ENCODE measurements at places on chromosomes 1 and 21.

GRCh38 chr1:153659175-153659534 is 652 bp downstream of the SNAPIN start:
- H3K36me3 ChIP-seq, result no peaks in the 10 kb centered on the region
- no peaks in the 10 kb centered on the region for H3K27me3 ChIP-seq
- peak overlapping the region; percentile 88 for H3K4me3 ChIP-seq
- DNase-seq, result no peak
- peaks cover 5% of the 10 kb centered on the region for H3K4me1 ChIP-seq

- no peaks in the 10 kb centered on the region for H3K27me3 ChIP-seq
- H3K4me3 ChIP-seq, result no peak overlapping the region
- H3K36me3 ChIP-seq, result no peaks in the 10 kb centered on the region
- H3K4me1 ChIP-seq, result peaks cover 3% of the 10 kb centered on the region
- no peak overlapping the region for H3K27ac ChIP-seq
These were observed 37.7 kb downstream of the KIAA0040 start for GRCh38 chr1:175154629-175155472.

- H3K4me1 ChIP-seq, result peaks cover 6% of the 10 kb centered on the region
- H3K27me3 ChIP-seq, result no peaks in the 10 kb centered on the region
- no peaks in the 10 kb centered on the region for H3K36me3 ChIP-seq
- no peak overlapping the region for H3K4me3 ChIP-seq
- no peak for DNase-seq
- no peak overlapping the region for H3K27ac ChIP-seq
These were observed 1.7 kb downstream of the AKR1A1 start for GRCh38 chr1:45552331-45552730.

DNA sequence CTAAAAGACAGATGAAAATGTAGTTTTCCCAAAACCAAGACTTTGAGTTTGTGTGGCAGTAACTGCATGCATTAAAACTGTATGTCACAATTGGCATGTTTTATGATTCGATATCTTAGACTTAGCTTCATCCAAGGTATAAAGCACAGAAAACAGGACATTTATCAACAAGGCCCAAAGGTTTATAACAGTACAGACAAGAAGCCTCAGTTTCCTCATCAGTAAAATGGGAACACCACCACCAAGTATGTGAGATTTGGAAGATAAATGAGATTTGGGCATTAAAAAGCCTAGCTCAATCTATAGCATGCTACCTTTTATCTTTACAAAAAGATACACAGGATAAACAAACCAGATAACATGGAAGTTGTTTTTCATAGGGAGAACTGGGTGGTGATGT is 128.5 kb downstream of the DAB1 start:
- H3K36me3 ChIP-seq, result no peaks in the 10 kb centered on the region
- DNase-seq, result no peak
- no peak overlapping the region for H3K27ac ChIP-seq
- no peak overlapping the region for H3K4me3 ChIP-seq
- H3K4me1 ChIP-seq, result no peaks in the 10 kb centered on the region

DNA sequence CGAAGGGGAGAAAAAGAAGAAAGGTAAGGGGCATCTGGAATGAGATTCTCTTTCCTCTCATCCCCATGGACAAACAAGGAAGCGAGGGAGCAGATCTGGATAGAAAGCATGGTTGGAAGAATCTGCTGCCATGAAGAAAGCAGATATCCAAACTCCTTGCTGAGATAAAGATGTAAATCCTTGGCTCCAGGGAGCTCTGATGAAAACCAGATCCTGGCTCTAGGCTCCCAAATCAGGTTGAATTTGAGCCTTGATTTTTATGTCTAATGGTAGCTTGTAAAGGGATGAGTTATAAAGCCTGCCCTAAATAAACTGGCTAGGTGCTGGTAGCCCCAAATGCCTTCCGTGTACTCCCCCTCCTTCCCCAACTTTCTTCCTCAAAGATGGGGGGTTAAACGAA is 64.1 kb upstream of the LAX1 start:
- H3K4me1 ChIP-seq, result peaks cover 8% of the 10 kb centered on the region
- no peaks in the 10 kb centered on the region for H3K36me3 ChIP-seq
- no peak overlapping the region for H3K27ac ChIP-seq

- no peaks in the 10 kb centered on the region for H3K27me3 ChIP-seq
- no peaks in the 10 kb centered on the region for H3K4me1 ChIP-seq
- no peak for DNase-seq
These were observed 41.6 kb upstream of the STUM start for GRCh38 chr1:226506921-226507320.

DNA sequence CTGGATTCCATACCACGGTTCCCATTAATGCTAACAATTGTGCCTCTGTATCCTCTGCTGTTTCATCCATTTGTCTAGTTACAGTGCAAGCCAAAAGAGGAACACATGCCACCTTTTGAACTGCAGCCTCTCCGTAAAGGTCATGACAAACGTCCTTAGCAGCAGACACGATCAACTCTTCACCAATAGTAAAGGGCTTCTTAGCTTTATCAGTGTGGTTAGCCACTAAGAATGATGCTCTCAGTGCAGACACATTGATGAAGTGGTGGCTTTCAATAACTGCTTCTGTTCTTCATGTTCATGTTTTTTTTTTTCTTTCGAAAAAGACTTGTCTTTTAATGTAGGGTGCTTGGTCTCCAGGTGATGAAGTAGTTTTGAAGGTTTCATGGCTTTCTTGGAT is 14.3 kb downstream of the XPR1 start:
- H3K27ac ChIP-seq, result no peak overlapping the region
- H3K27me3 ChIP-seq, result no peaks in the 10 kb centered on the region
- no peak for DNase-seq
- no peak overlapping the region for H3K4me3 ChIP-seq
- no peaks in the 10 kb centered on the region for H3K36me3 ChIP-seq

GRCh38 chr1:64137412-64137803 is 66.0 kb upstream of the UBE2U start:
- no peak overlapping the region for H3K4me3 ChIP-seq
- DNase-seq, result no peak
- no peaks in the 10 kb centered on the region for H3K27me3 ChIP-seq
- peaks cover 4% of the 10 kb centered on the region for H3K4me1 ChIP-seq
- no peak overlapping the region for H3K27ac ChIP-seq
- H3K36me3 ChIP-seq, result no peaks in the 10 kb centered on the region

GRCh38 chr1:195973311-195973904 is 634.8 kb downstream of the KCNT2 start:
- no peaks in the 10 kb centered on the region for H3K36me3 ChIP-seq
- H3K27me3 ChIP-seq, result no peaks in the 10 kb centered on the region
- no peaks in the 10 kb centered on the region for H3K4me1 ChIP-seq
- H3K27ac ChIP-seq, result no peak overlapping the region

DNA sequence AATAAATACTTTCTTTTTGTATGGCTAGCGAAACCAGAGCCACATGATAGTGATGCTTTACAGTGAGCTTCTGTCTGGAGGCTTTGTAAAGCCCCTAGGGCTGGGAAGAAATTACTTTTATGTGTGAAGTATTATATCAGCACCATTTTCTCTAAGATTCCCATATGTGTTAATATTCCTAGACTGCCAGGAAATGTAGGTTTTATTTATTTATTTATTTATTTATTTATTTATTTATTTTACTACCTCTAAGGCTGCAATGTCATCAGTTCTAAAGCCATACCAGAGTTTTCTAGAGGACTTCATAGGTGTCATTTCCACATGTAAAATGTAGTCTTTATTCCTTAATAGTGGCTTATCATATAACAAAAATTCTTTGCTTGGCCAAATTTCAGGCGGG is 4.4 kb upstream of the CHI3L1 start:
- H3K27ac ChIP-seq, result no peak overlapping the region
- H3K4me3 ChIP-seq, result no peak overlapping the region
- H3K36me3 ChIP-seq, result no peaks in the 10 kb centered on the region

GRCh38 chr1:210310562-210311153 is 18.0 kb upstream of the HHAT start:
- H3K27ac ChIP-seq, result no peak overlapping the region
- no peak for DNase-seq
- peaks cover 8% of the 10 kb centered on the region for H3K4me1 ChIP-seq

Data from testis (tissue), 5 donors.